CD4-positive, alpha-beta T cell treated with Interleukin-2 at 100 ng/mL for 4 hours (primary cell): ENCODE measurements at places on chromosomes 12 and 14.

DNA sequence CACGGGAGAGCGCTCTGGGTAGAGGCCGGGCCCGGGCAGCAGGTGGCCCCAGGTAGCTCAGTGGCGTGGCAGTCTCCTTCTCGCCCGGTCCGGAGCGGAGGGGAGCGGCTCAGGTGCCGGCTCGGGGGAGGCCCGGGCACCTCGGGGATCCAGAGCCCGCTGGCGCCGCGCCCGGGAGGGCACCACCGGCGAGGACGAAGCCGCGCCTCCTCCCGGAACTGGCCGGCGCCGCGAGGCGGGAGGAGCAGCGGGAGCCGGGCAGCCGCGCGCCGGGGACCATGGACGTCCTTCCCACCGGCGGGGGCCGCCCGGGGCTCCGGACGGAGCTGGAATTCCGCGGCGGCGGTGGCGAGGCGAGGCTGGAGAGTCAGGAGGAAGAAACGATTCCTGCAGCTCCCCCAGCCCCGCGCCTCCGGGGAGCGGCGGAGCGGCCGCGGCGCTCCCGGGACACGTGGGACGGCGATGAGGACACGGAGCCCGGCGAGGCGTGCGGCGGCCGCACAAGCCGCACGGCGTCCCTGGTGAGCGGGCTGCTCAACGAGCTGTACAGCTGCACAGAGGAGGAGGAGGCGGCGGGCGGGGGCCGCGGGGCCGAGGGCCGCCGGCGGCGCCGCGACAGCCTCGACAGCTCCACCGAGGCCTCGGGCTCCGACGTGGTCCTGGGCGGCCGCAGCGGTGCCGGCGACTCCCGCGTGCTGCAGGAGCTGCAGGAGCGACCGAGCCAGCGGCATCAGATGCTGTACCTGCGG lies 21.5 kb upstream of the GNS start:
- DNase-seq, result no peak

GRCh38 chr14:95184413-95184790 lies 27.1 kb upstream of the DICER1 start:
- DNase-seq, result no peak

DNA sequence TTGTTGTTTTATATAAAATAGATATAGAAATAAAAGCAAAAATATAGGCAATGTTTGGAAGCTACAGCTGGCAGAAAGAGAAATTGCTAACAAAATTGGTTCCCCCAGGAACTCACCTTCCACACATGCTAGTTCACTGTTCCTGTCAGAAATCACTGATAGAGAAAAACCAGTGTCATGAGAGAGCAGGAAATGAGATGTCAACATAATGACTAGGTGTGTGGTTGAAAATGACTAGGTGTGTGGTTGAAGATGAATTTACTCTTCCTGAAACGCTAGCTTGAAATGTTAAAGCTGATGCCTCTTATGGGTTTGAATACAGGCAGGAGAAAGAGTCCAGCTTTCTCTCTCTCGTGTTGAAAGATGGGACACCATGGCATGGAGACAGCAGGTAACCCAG lies 216.3 kb downstream of the C12orf42 start:
- no peak for DNase-seq

DNA sequence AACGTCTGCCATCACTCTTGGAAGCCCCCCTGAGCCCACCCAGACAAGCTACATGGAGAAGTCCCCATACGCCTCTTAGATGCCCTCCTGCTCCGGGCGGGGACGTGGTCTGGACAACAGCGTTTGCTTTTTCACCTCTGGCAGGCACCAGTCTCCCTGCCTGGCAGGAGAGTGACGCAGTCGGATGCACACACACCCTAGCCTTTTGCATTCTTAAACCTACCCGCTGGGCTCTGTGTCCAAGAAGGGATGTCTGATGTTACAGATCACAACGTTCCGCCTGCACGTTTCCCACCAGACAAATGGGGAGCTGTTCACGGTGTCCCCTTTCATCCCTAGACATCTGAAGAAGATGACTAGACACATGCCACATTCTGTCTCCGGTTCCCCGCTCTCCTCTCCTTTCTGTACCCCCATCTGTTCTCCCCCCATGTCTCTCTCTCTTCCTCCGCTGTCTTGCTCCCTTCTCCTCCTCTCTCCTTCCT lies 100.2 kb downstream of the RIMBP2 start:
- DNase-seq, result no peak

- no peak for DNase-seq
Measured at GRCh38 chr12:108757856-108758255, 26.5 kb upstream of the CORO1C start.

- DNase-seq, result no peak
Measured at GRCh38 chr14:77623201-77623600, 6.8 kb upstream of the SPTLC2 start.

DNA sequence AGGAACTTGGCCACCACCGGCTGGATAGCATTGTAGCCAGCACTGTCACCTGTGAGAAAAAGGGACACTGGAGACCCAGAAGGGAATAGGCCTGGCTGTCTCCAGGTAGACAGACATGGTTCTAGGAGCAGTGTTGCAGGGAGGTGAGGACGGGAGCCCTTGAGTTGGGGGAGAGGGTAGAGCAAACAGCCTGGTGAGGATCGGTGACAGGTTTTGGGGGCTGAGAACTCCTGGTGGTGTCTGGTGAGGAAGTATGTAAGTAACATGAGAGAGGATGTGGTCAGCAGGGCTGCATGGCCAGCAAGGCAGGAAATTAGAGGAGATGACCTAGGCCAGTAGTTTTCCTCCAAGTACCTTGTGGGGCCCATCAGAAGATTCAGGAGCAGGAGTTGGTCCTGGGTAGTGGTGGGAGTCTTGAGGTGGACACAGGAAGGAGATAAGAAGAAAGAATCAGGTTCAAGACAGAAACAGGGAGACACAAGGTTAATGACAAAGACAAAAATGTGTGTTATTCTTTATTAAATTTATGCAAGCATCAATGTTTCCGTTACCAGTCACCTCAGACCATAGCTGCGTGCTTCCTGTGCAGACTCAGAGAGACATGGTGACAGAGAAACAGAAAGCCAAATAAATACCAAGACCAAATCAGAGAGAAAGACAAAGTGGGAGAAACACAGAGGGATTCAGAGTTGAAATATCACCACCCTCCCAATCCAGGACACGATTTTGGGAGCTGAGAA lies at the start of gene ARHGAP9:
Gene ARHGAP9 (minus strand): TSS at position 491 of the 740 bp plus-strand sequence. CDS start 460 bp downstream, at position 31.
- peak; percentile 81 for DNase-seq

DNA sequence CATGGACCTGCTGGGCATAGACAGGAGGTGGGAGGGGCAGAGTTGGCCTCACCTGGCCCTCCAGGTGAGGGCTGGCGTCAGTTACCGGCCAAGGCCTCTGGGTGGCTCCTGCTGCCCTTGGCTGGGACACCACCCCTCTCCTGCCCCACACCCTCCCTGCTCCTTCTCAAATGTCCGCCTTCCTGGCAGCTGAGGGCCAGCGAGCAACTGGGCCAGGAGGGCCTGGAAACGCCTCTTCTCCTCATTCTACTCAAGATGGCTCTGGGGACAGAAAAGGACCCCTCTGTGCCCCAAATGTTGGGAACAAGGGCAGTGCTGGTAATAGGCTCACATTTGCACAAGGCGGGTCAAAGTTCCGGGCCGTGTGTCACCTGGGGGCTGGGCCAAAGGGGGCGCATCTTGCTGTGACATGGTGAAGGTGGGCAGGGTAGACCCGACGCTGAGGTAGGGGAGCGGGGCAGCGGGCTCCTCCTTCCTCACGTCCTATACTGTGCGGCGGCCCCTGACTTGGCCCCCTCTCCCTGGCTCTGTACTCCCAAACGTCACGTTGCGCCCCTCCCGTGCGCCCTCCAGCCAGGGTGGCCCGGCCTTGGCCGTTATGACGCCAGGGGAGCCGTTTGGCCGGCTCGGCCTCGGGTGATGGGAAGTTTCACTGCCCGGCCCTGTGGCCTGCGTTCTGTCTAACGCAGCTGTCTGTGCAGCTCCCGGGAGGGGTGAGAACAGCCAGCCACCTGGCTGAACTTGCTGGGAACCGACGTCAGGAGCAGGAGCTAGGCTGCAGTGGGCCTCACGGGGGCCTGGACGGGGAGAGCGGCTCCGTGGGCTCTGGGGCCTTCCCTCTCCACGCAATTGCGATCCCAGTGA lies 18.0 kb upstream of the DLK1 start:
- DNase-seq, result no peak

GRCh38 chr14:100076606-100077005 lies 11.4 kb downstream of the EVL start:
- no peak for DNase-seq

- DNase-seq, result no peak
Measured at GRCh38 chr14:22518073-22518472, 71.0 kb downstream of the DAD1 start.

- DNase-seq, result peak; percentile 60
Measured at GRCh38 chr12:89245090-89245489, 107.2 kb downstream of the DUSP6 start.
